Epithelial cell of prostate (primary cell): ENCODE measurements at places on chromosomes 5 and 9.

GRCh38 chr9:90053027-90053426 is 448.2 kb downstream of the GADD45G start:
- DNase-seq = no peak

DNA sequence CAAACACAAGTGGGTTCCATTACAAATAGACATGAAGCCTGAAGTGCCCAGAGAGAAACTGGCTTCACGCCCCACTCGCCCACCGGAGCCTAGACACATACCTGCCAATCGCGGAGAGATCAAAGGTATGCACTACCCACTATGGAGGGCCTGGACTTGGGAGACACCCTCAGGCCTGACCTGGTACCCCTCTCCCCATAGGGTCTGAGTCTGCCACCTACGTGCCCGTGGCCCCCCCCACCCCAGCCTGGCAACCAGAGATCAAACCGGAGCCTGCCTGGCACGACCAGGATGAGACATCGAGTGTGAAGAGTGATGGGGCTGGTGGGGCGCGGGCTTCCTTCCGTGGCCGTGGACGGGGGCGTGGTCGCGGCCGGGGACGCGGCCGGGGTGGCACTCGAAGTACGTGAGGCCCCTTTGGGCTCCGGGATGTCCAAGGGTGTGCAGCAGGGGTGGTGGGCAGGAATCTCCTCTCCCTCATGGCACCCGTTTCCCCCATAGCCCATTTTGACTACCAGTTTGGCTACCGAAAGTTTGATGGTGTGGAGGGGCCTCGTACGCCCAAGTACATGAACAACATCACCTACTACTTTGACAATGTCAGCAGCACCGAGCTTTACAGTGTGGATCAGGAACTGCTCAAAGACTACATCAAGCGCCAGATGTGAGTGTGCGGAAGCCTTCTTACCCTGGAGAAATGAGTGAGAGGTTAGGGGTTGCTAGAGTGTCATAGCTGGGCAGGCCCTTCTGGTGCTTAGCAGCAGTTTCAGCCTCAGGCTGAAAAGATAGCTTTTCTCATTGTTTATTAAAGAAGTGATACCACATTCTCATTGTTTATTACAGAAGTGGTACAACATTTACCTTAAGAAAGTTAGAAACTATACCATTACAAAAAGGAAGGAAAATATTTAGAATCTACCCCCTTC is 38.7 kb downstream of the LARP1 start:
- DNase-seq = no peak

- DNase-seq = no peak
These were observed 84.3 kb downstream of the NNT start for GRCh38 chr5:43687275-43687674.

DNA sequence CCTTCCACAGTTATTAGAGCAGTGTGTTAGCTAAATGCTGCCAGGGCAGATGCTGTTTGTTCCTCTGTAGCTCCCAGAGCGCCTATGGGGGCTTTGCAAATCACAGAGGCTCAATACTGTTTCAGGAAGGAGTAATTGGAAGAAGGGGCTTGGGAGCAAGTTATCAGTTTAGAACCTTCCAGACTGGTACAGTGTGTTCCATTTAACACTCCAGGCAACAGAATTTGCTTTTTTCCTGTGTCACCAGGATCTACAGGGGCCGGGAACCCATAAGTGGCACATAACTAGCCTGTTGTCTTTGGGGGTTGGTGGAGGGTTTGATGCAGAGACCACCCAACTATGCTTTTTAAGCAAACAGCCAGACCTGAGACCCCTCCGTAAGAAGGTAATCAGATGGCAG is 307.3 kb upstream of the KCNN2 start:
- DNase-seq = no peak

DNA sequence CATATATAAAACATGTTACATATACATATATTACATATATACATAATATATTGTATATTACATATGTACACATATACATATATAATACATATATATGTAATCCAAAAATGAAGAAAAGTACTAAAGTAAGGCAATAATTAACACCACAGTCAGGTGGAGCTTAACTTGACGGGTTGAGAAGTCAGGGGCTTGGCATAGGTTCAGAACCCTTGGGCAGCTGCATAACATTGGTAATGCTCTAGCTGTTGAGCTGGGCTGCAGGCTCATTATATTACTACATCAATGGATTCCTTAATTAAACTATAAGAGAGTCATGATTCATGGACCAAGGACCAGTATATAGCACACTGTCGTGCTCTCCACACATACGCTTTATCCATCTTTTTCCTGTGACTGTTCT is 435.2 kb upstream of the ADAMTS16 start:
- no peak for DNase-seq

DNA sequence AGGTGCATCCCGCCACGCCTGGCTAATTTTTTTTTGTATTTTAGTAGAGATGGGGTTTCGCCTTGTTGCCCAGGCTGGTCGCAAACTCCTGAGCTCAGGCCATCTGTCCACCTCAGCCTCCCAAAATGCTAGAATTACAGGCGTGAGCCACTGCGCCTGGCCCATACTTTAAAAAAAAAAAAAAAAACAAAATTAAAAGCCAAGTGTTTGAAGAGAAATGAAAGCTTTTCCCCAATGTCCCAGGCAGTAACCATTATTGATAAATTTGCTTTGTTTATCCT is 9.5 kb downstream of the PRRC2B start:
- no peak for DNase-seq

DNA sequence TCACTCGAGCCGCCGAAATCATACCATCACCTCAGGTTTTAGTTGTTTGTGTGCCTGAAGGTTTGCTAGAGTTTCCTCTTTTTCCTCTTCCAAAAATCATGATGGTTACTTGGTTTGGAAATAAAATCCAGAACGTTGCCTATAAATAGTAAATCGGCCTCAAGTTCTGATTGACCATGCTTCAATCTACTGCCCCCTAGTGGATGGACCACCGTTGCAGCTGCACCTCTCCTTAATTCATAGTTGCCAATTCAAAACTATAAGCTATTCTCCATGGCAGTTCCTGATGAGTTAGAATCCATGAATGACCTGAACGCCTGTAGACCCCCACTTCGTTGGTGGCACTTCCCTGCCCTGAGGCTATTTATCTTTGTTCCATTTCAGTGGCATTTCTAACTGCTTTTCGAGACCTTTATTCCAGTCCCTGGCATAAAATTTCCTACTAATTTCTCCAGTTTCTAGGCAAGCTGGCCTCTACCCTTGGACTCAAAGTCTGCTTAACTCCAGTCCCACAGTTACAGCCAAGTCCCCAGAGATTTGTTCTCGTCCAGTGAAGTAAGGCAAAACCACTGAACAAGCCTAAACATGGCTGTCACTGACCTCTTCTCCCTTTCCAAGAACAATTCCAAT is 422.6 kb downstream of the EFNA5 start:
- no peak for DNase-seq
